Ovary (tissue), 10 donors: ENCODE measurements at places on chromosomes 5 and 9.

- no peaks in the 10 kb centered on the region for H3K4me1 ChIP-seq
- H3K27me3 ChIP-seq = no peaks in the 10 kb centered on the region
- no peak overlapping the region for H3K27ac ChIP-seq
- H3K36me3 ChIP-seq = no peaks in the 10 kb centered on the region
- H3K4me3 ChIP-seq = no peak overlapping the region
Measured at GRCh38 chr9:74921737-74922136, 31.0 kb downstream of the C9orf40 start.

DNA sequence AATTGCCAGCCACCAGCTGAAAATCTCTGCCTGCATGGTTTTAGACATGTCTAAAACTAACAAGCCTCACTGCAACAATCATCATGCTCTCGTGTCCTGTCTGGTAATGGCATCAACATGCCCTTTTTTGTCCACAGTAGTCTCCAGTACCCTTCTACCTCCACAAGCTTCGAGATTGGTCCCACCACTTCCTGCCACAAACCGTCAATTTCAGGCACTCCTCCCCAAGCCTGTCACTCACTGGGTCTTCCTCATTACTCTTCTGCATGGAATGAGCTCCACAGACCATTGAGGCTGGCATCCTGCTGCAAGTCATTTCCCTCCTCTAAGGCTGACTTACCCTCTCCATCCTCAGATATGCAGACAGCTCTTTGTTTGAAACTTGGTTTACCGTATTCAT lies 9.0 kb downstream of the LPAR1 start:
- DNase-seq = no peak
- H3K4me1 ChIP-seq = no peaks in the 10 kb centered on the region
- no peak overlapping the region for H3K4me3 ChIP-seq
- no peaks in the 10 kb centered on the region for H3K36me3 ChIP-seq
- H3K27ac ChIP-seq = no peak overlapping the region

DNA sequence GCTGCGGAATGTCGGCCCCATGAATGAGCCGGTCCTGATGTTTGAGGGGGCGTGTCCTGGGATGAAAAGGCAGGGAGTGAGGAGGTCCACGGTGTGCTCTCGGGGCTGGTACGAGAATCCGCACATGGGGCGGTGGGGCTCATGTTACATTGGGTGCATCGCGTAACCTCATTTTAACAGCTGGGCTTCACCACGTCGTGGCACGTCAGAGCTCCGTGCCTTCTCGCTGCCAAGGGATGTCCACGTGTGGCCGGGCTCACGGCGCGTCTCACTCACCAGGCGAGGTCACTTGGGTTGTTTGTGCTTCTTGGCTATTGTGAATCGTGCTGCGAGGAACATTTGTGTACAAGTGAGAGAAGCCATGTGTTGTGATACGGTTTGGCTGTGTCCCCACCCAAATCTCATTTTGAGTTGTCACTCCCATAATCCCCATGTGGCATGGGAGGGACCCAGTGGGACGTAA lies 29.1 kb upstream of the IRX4 start:
- no peak for DNase-seq
- no peak overlapping the region for H3K4me3 ChIP-seq
- H3K27me3 ChIP-seq = no peaks in the 10 kb centered on the region
- no peaks in the 10 kb centered on the region for H3K36me3 ChIP-seq

- no peak for DNase-seq
- H3K36me3 ChIP-seq = no peaks in the 10 kb centered on the region
- no peak overlapping the region for H3K4me3 ChIP-seq
- H3K27ac ChIP-seq = no peak overlapping the region
Measured at GRCh38 chr5:93519740-93520139, 61.3 kb downstream of the NR2F1-AS1 start.

DNA sequence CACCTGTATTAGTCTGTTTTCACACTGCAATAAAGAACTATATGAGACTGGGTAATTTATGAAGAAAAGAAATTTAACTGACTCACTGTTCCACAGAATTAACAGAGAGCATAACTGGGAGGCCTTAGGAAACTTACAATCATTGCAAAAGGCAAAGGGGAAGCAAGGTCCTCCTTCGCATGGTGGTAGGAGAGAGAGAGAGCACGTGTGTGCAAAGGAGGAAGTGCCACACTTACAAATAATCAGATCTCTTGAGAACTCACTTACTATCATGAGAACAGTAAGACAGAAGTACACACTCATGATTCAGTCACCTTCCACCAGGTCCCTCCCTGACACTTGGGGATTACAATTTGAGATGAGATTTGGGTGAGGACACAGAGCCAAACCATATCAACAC lies 258.7 kb downstream of the TRIM32 start:
- no peaks in the 10 kb centered on the region for H3K36me3 ChIP-seq
- H3K4me3 ChIP-seq = no peak overlapping the region
- H3K27ac ChIP-seq = no peak overlapping the region
- DNase-seq = no peak
- no peaks in the 10 kb centered on the region for H3K4me1 ChIP-seq

GRCh38 chr5:68330574-68330973 lies 115.0 kb downstream of the PIK3R1 start:
- H3K36me3 ChIP-seq = no peaks in the 10 kb centered on the region
- no peak for DNase-seq
- H3K27me3 ChIP-seq = no peaks in the 10 kb centered on the region
- H3K4me3 ChIP-seq = no peak overlapping the region

DNA sequence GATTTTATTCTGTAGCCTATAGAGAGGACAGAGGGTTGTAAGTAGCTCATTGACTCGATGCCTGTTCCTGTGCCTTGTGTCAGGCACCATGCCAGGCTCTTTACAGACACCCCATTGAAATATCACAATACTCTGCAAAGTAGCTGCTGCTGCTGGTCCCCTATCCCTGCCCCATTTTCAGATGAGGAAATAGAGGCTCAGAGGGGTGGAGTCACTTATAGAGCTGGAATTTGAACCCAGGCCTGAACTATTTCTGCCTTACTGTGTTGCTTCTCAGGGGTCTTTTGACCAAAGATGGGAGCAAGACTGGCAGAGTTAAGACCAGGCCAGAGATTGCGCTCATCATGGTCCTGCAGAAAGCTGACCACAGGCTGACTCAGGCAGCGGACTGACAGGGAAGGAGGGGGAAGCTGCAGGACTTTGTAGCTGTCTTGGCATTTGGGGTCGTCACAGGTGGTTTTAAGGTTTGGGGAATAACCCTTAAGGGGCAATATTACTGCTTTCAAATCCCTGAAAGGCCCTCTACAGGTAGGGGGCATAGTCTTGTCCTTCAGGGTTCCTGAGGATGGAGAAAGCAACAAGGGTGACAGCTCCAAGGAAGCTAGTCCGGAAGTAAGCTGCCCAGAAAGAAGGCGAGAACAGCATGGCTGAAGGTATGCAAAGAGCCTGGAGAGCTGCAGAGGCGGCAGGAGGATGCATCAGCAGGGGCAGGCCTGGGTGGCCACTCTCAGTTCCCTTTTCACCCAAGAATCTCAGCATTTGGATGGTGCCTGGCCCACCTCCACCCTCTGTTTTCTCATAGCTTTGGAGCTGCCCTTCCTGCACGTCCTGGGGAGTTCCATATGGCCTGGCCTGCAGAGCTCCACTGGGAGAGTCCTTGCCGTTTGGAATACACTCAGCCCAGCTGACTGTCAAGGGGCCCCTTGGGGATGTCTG lies 18.3 kb upstream of the NDST1 start:
- H3K27ac ChIP-seq = no peak overlapping the region
- no peaks in the 10 kb centered on the region for H3K27me3 ChIP-seq
- DNase-seq = no peak
- peaks cover 40% of the 10 kb centered on the region for H3K4me1 ChIP-seq
- H3K36me3 ChIP-seq = no peaks in the 10 kb centered on the region

DNA sequence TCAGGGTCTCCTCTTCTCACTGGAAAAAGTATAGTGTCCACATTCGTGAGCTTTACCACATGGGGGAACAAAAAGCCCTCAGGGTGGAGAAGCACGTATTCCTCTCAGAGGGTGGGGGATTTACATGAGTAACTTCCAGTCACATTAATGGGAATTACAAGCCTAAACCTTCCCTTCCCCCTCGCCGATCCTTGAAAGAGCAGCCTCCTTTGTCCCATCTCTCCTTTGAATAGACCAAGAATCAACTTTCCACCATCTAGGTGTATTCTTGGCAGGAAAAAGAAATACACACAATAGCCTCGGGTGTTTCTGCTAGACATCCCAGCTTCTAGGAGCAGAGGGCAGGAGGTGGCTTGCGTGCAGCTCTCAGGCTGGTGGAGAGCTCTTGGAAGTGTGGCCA lies 144.4 kb downstream of the ZNF462 start:
- DNase-seq = no peak
- no peak overlapping the region for H3K4me3 ChIP-seq

- no peak overlapping the region for H3K27ac ChIP-seq
- H3K4me1 ChIP-seq = peaks cover 11% of the 10 kb centered on the region
- no peak for DNase-seq
- no peaks in the 10 kb centered on the region for H3K36me3 ChIP-seq
- H3K27me3 ChIP-seq = no peaks in the 10 kb centered on the region
Measured at GRCh38 chr5:177429248-177430040, 3.0 kb downstream of the GRK6 start.

GRCh38 chr5:159855476-159856191 lies 60.6 kb upstream of the ADRA1B start:
- H3K36me3 ChIP-seq = no peaks in the 10 kb centered on the region
- no peak overlapping the region for H3K4me3 ChIP-seq
- H3K4me1 ChIP-seq = no peaks in the 10 kb centered on the region
- no peak overlapping the region for H3K27ac ChIP-seq
